Muscle of leg (tissue), 16 donors: ENCODE measurements at places on chromosomes 12 and 14. TPM values are rescaled to one million over a fixed set of nuclear protein-coding genes. Genes with fewer than 3 reads are reported as not detected.

Gene SLCO1B1
- 0.04 TPM for total RNA-seq

Gene SERPINA3
- 0.09 TPM for total RNA-seq

Gene POTEM
- not detected for total RNA-seq

Gene DAO
- 0.09 TPM for total RNA-seq

Gene JPH4
- 0.53 TPM for total RNA-seq

Gene KIF26A
- 7.4 TPM for total RNA-seq

Gene KRT83
- total RNA-seq, result not detected

Gene SLC2A14
- 0.22 TPM for total RNA-seq

Gene KRT78
- total RNA-seq, result not detected

Gene SLC5A8
- 0.04 TPM for total RNA-seq

Gene NELL2
- 1.5 TPM for total RNA-seq

Gene SYCP3
- total RNA-seq, result 0.13 TPM

Gene GPR65
- 0.53 TPM for total RNA-seq

Gene STAT6
- 26.9 TPM for total RNA-seq

Gene KLRC1
- 0.22 TPM for total RNA-seq

Gene LMBR1L
- 30.2 TPM for total RNA-seq

Gene SMIM41
- 0.13 TPM for total RNA-seq

Gene INHBE
- total RNA-seq, result 1.8 TPM

Gene OTX2
- total RNA-seq, result 0.04 TPM

Gene CLEC2A
- total RNA-seq, result not detected
